ENCODE measurements at places on chromosomes 3 and 15.
A peak's percentile ranks its signal among the peaks of the same experiment; 100 is the strongest.

GRCh38 chr15:37995461-37996347, 61.3 kb downstream of the TMCO5A start:
- no peaks in the 10 kb centered on the region for H3K36me3 ChIP-seq
- no peak for DNase-seq
- H3K4me3 ChIP-seq = no peak overlapping the region
- no peak overlapping the region for H3K27ac ChIP-seq
- no peaks in the 10 kb centered on the region for H3K27me3 ChIP-seq

DNA sequence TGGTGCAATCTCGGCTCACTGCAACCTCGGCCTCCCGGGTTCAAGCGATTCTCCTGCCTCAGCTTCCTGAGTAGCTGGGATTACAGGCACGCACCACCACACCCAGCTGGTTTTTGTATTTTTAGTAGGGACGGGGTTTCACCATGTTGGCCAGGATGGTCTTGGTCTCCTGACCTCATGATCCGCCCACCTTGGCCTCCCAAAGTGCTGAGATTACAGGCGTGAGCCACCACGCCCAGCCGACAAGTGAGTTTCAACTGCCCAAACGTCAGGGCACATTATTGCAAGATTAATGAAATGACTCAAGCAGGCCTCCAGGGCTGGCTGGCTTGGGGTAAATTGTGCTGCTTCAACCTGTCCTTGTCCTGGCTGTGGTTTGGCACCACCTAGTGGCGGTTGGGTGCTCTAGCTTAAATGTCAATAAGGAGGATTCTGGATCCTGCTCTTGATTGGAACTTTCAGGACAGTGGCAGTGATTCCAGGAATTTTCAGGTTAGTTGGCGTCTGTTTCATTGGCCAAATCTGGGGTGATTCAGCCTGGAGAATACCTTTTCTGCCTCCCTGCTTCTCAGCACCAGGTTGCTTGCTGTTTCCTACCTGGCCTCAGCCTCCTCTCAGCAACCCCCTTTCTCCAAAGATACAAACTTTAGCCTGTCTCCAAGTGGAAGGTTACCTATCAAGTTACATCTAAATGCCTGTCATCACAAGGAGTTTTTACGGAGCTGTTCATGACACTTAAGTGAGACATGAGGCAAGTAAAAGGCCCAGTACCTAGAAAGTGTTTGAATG, 32.4 kb upstream of the SACM1L start:
- H3K36me3 ChIP-seq = no peaks in the 10 kb centered on the region
- H3K27me3 ChIP-seq = no peaks in the 10 kb centered on the region
- H3K4me3 ChIP-seq = no peak overlapping the region
- peak; percentile 98 for DNase-seq
- peaks cover 40% of the 10 kb centered on the region for H3K4me1 ChIP-seq
- peak overlapping the region; percentile 81 for H3K27ac ChIP-seq

- no peak for DNase-seq
- H3K4me1 ChIP-seq = no peaks in the 10 kb centered on the region
- H3K4me3 ChIP-seq = no peak overlapping the region
- no peak overlapping the region for H3K27ac ChIP-seq
These were observed 52.4 kb upstream of the NR2E3 start for GRCh38 chr15:71757741-71758530.

DNA sequence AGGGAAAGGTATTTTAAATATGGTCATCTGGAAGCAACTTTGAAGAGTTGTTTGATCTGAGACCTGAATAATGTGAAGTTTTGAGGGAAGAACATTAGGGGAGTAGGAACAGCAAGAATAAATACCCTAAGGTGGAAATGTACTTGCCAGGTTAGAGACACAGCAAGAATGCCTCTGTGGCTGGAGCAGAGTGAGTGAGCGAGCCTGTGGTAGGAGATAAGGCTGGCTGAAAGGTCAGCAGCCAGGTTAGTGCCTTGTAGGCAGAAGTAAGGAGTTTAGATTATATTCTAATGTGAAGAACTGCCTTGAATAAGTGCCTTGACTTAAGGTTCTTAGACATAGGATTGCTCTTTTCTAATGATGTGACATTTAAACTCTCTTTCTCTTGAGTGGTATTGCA, 18.3 kb downstream of the LRRC49 start:
- no peak overlapping the region for H3K4me3 ChIP-seq
- no peaks in the 10 kb centered on the region for H3K4me1 ChIP-seq
- no peaks in the 10 kb centered on the region for H3K27me3 ChIP-seq
- peaks cover 25% of the 10 kb centered on the region for H3K36me3 ChIP-seq

- no peak for DNase-seq
- no peaks in the 10 kb centered on the region for H3K36me3 ChIP-seq
- H3K4me1 ChIP-seq = no peaks in the 10 kb centered on the region
- no peak overlapping the region for H3K27ac ChIP-seq
These were observed 204.8 kb downstream of the ABHD5 start for GRCh38 chr3:43895573-43895972.
